ENCODE measurements at places on chromosomes 1 and 21.

GRCh38 chr1:1978108-1978507, 25.5 kb downstream of the CFAP74 start:
- no peak for DNase-seq

DNA sequence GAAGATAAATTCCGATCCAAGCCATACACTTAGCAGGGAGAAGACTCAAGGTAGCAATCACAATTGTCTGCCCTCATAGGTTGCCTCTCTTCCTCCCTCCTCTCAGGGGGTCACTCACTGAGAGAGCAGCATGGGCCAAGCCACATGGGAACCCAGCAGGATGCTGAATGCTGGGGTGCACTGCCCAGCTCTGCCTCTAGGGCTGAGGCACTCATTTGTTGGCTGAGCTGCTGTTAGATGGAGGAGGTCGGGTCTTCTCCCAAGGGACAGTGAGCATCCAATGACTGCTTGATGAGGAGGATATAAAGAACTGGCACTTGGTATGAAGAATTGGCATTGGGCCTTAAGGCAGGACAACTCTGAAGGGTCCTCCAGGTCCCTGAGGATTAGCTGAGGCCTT, 418.8 kb downstream of the SIPA1L2 start:
- DNase-seq = no peak

DNA sequence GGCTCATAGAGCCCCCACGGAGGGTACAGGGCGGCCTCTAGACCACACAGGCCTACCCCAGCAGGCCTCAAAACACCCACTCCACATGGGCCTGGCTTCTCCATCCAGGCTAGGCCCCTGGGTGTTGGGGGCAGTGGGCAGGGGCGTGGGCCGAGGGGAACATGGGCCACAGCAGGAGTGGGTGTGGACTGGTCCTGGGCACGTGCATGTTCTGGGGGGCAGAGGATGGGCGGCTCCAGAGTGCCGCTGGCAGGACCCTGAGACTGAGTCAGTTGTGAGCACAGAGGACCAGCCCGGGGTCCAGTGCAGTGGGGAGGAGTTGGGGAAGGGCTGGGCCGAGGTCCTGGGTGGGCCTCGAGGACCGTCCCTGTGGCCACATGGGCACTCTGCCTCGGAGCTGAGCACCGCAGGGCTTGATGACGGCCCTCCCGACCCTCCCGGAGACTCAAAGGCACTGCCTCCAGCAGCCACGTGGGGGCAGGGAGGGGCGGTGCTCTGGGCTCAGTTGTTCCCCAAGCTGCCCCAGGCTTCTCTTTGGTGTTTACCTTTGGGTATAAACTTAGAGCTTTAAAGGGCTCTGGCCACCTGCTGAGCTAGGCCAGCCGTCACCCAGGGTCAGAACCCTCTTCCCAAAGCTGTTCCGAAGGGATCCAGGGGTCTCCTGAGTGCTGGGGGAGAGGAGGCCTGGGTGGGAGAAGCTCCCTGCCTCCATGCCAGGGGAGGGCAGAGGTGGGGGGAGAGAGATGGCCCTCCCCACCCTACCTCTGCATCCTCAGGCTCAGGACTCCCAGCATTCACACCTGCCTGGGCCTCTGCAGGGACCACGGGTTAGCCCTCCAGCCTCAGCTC, 79.9 kb downstream of the MORN1 start:
- DNase-seq = no peak

GRCh38 chr1:38815903-38816627, 43.5 kb downstream of the RRAGC start:
- DNase-seq = no peak

GRCh38 chr1:235835226-235835625, 31.5 kb downstream of the LYST start:
- no peak for DNase-seq

GRCh38 chr21:28454564-28455252, 538.0 kb downstream of the LTN1 start:
- DNase-seq = no peak

GRCh38 chr1:115813727-115814126, 27.2 kb downstream of the NHLH2 start:
- no peak for DNase-seq

DNA sequence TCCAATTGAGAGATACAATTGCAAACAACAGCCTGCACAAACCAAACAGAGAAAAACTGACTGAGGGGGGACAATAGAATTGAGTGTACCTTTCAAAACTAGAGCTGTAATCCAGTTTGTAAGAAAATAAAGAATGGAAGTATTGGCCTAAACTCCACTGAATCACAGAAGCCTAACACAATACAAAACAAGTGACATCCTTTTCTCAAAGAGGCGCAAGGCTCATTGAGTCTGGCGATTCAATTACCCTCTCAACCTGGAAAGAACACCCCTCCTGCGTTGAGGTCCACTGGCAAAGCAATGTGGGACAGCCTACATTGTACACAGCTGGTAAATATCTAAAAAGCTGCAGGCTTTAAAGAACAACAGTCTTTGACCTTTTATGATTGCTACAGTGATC, 182.6 kb downstream of the DPYD start:
- DNase-seq = no peak

GRCh38 chr21:33894736-33895288, 20.8 kb downstream of the ATP5PO start:
- DNase-seq = peak; percentile 38

- no peak for DNase-seq
Measured at GRCh38 chr1:205913451-205914154, 29.7 kb downstream of the SLC26A9 start.

DNA sequence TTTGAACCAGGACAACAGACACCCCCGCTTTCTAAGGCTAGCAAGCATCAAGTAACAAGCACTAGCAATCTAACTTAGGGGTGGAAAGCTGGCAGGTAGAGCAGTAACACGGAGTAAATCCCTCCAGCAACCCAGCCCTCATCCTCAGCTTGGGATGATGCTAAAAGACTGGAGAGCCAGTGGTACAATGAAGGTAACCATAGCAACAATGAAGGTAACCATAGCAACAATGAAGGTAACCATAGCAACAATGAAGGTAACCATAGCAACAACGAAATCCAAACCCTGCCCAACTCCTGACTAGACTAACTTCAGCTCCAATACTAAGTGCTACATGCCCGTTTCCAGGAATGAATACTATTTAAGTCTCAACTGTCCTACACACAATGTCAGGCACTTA, 22.2 kb upstream of the EIF4G3 start:
- no peak for DNase-seq

DNA sequence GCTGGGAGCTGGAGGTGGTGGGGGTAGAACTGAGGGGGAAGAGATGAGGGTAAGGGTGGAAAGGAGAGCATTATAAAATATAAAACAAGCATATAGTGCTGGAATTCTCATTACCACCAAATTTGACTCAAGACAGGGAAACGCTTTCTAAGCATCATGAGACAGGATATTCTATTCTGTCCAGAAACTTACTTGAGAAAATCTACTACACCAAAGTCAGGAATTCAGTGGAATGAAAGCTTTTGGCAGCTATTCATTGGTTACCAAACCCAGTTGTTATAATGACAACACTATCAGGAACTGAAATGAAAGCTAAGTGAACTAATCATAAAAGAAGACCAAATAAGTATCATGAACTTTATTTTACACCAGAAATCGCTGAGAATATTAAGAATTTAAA, 14.5 kb downstream of the AIDA start:
- DNase-seq = peak; percentile 16

- no peak for DNase-seq
Measured at GRCh38 chr1:28577738-28578536, 14.1 kb upstream of the RAB42 start.

GRCh38 chr1:200917291-200917817, 22.7 kb downstream of the INAVA start:
- DNase-seq = no peak

GRCh38 chr1:2460996-2461751, 14.9 kb upstream of the PLCH2 start:
- no peak for DNase-seq

GRCh38 chr1:6820899-6821298, 35.6 kb downstream of the CAMTA1 start:
- DNase-seq = no peak

DNA sequence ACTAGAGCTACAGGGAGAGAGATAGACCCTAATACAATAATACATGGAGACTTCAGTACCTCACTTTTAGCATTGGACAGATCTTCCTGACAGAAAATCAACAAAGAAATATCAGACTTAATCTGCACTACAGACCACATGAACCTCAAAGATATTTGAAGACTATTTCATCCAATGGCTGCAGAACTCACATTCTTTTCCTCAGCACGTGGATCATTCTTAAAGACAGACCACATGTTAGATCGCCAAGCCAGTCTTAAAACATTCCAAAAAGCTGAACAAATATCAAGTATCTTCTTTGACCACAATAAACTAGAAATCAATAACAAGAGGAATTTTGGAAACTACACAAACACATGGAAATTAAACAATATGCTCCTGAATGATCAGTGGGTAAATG, 576.0 kb downstream of the KIF26B start:
- no peak for DNase-seq

- DNase-seq = no peak
Measured at GRCh38 chr21:32603131-32603530, 9.0 kb downstream of the CFAP298 start.

Data from BJ (cell line).